Activated CD4-positive, alpha-beta T cell treated with anti-CD3 and anti-CD28 coated beads, Interleukin-2, Interleukin-4, amounts not matched to agents 100 ng/mL and 50 ng/mL, durations not matched to agents 16 hours and 8 hours (primary cell): ENCODE measurements at places on chromosomes 2 and 18.
A peak's percentile ranks its signal among the peaks of the same experiment; 100 is the strongest.

DNA sequence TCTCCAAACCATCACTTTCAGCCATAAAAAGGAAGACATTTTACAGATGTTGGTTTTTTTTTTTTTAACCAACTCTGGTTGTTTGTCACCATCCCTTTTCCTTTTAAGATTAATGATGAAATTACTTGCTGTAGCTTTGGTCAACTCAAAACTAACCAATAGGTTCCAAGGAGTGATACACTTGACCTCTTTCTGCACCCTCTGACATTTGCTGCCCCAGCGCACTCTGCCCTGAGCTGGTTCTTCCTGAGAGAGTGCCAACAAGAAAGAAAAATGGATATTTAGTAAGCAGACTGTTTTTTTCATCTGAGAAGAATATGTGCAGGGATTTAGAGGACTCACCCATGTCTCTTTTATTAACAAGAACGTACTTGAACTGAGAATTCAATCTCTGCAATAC, 520.0 kb downstream of the TXNL1 start:
- no peak for DNase-seq

DNA sequence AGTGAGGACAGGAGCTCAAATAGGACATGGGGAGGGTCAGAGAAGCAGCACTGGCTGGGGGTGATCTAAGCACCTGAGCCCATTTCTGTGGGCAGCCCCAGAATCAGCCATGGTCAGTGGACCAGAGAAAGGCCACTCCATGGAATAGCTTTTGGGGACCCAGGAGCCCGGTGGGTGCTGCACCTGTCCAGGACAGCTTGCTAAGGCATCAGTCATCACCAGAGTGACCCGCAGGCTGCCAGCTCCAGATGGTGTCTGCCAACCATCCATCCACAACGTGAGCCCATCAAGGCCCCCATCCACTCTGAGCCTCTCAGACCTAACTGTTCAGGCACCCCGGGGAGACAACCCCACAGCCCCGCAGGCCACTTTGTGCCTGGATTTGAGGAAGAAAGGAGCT, 23.6 kb upstream of the COL6A3 start:
- no peak for DNase-seq

- no peak for DNase-seq
These were observed 10.8 kb downstream of the RFX8 start for GRCh38 chr2:101463911-101464641.

GRCh38 chr18:56522816-56523215, 115.6 kb downstream of the TXNL1 start:
- DNase-seq, result no peak

- DNase-seq, result no peak
These were observed 360.4 kb downstream of the SLC4A3 start for GRCh38 chr2:219987830-219988229.

DNA sequence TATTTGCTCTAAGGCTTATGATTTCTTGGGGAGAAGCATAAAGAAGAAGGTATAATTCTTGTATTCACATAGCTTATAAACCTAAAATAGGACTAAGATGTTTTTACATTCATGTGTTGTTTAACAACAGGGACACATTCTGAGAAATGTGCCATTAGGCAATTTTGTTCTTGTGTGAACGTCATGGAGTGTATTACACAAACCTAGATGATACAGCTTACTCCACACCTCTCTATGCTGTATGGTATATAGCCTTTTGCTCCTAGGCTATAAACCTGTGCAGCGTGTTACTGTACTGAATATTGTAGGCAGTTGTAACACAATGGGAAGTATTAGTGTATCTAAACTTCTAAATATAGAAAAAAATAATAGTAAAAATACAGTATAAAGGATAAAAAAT, 92.1 kb downstream of the PHLPP1 start:
- DNase-seq, result no peak

- no peak for DNase-seq
These were observed 1719.2 kb upstream of the PIK3C3 start for GRCh38 chr18:40235836-40236235.

DNA sequence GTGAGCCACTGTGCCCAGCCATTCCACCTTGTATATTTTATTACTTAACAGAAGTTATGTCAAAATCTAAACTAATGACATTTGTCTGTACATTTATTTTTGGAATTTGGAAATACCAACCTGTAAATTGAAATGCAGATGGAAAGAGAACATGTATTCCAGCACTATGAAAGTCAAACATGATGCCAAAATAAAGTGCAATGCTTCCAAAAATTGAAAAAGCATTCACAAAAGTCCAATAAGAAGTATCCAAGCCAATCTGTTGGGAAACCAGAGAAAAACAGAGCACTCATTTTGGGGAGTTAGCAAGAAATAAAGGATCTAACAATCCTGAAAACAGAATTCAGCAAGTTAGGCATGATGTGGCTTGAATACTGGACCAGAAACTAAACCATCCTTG, 30.3 kb upstream of the NARS1 start:
- DNase-seq, result no peak

DNA sequence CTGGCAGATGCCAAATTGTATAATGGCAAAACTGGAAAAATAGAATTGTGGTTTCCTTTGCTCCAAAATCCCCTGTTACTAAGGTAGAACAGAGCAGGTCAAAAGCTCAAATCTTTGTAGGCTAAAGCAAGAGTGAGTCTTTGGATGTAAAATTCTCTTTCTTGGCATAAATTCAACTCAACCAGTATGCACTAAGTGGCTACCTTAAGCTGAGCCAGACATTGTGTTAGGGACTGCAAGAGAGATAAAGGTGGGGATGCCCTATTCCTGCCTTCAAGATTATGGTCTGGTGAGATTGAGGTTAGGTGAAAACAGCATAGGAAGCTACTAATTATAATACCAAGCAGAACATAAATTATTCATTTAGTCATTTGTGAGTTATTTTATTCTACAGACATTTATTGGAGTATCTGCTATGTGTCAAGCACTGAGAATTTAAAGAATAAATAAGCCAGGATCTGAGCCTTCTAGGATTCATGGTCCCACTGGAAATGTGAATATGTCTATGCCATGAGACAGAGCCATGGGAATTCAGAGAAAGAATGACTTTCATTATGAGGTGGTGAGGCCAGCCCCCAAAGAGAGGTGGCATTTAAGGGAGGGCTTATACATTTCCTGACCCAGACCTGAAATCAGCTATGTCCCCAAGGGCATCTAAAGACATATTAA, 198.0 kb upstream of the NCKAP5 start:
- DNase-seq, result no peak

DNA sequence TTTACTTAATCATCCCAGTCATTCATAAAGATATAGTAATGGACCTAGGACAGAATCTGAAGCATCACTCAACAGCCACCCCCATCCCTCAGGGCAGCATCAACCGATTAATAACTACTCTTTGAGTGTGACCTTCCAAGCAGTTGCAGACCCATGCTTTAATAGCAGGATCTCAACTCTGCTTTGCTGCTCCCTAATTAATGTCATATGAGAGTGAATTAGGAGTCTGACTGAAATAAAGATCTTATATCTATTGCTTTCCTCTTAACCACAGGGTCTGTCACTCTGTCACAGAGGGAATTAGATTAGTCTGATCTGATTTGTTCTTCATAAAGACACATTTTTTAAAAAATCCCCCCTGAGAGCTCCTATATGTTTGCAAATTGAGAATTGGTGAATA, 46.1 kb upstream of the LRP1B start:
- no peak for DNase-seq

DNA sequence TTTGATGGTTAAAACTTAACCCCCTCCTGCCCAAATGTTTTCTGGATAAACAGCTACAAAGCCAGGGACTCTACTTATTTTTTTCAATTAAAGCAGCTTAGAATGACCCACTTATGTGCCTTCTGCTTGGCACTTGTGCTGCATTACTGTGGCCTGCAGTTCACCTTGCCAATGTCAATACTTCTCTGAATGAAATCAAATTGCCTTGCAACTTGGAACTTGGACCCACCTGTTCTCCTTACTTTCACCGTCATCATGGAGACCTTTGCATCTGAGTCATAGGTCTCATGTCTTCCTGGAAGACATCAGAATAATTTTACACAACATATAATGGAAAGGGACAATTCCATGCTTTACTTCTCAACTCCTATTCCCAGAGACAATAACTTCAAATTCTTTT, 92.1 kb upstream of the FHL2 start:
- no peak for DNase-seq

DNA sequence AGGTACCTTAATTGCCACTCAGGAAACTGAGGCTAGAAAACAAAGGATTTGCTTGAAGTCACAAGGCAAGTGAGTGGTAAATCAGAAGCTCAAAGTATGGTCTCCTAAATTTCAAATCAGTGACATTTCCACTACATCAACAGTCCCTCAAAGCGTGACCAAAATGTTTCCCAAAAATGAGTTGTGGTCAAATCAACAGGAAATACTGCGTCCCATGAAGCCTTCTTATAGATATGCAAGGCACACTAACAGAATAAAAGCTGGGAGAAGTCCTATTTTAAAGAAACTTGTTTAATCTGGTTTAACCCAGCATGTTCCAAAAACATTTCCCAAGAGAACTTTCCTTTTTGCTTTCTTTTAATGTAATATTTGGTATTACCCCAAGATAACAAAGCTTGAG, 249.4 kb downstream of the EXOC6B start:
- no peak for DNase-seq

GRCh38 chr18:7844017-7844416, 276.9 kb downstream of the PTPRM start:
- DNase-seq, result no peak

GRCh38 chr2:20419007-20419576, 27.8 kb upstream of the RHOB start:
- no peak for DNase-seq

GRCh38 chr2:105858868-105859693, 114.4 kb downstream of the NCK2 start:
- DNase-seq, result peak; percentile 41

DNA sequence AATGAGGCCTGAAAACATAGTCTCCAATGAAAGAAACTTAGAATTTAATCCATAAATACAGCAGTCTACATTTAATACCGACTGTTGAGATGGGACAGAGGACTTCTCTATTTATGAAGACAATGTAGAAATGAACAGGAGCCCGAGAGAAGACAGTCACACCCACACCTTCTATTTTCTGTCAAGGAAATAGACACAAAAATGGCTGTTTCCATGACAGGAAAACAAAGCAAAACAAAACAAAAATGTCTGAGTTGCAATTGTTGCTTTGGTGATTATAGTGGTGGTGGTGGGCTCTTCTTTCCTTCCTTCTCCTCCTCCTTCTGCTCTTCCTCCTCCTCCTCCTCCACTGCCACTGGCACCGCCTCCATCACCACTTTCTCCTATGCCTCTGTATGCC, 72.3 kb upstream of the CCDC68 start:
- DNase-seq, result no peak

DNA sequence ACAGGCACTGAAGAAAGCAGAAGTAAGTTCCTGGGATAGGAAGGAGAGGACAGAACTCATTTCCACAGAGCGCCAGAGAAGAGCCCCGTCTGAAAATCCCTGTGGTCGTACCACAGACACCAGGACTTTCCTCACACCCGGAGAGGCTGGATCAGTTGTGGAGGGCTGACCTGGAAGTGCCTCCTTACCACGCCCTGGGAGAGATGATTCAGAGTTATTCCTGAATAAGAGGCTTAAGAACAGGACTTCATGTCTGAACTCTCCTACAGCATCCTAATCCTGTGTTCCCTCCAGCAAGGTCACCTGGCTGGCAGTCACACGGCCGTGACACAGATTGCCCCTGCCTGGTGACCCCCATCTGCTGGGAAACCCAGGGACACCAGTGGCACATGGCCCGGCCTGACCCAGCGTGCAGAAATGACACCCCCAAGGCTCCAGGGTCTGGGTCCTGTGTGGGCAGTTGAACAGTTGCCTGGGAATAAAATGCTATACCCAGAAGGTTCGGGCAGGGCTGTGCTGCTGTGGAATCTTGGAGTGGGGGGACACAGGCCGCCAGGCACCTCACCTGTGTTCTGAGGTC, 105.9 kb downstream of the PXDN start:
- DNase-seq, result no peak

DNA sequence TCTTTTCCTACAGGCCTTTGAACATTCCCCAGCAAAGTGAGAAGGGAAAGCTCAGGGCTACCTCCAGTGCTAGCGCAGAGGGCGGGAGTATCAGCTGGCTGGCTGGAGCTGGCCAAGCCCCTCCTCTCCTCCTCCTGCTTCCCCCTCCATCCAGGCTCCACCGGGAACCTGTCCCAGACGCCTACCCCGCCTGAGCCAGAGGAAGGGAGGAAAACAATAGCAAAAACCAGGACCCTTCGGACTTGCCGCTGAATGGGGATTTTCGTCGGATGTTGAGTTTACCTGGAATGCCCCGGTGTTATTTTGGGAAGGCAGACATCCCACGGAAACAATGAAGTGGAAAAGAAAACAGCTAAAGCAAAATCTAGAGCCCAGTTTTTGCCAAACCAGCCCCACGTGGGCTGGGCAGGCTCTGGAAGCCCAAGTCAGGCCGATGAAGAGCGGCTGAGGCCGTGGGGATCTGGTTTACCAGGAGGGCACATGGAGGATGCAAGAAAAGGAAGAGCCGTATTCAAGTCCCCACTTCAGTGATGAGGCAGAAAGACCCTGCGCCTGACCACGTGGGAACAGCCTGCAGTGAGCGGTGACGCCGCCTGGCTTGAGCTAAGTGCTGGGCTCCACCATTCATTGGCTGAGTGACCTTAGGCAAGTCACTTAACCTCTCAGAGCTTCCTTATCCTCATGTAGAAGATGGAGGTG, 100.4 kb upstream of the LCLAT1 start:
- no peak for DNase-seq

DNA sequence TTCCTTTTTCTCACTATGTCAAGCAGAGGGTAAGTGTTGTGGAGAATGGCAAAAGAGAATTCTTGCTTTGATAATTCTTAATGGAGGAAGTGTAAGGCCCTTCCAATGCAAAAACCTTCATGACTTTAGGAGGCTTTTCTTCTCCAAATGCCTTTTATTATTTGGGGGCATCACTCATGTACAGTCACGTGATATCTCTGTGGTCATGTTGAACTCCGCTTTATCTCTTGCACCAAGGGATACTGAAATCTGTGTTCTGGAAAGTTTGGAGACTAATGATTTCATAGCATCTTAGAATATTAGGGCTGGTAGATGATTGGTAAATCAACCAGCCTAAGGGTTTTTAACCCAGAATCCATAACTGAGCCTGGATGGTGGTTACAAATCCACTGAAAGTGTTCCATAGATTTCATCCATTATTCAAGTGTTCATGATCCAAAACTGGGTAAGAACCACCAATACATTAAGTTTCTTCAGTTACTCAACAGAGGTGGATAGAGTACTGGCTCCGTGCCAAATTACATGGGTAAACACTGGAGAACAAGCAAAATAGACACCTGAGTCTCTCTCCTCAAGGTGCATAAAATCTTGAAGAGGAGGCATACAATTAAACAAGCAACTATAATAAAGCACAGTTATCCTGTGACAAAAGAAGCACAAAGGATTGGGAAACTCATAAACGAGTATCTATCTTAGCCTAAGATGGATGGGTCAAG, 169.6 kb upstream of the EPHA4 start:
- DNase-seq, result no peak

GRCh38 chr2:241036397-241036963, 38.1 kb downstream of the SNED1 start:
- DNase-seq, result peak; percentile 40

DNA sequence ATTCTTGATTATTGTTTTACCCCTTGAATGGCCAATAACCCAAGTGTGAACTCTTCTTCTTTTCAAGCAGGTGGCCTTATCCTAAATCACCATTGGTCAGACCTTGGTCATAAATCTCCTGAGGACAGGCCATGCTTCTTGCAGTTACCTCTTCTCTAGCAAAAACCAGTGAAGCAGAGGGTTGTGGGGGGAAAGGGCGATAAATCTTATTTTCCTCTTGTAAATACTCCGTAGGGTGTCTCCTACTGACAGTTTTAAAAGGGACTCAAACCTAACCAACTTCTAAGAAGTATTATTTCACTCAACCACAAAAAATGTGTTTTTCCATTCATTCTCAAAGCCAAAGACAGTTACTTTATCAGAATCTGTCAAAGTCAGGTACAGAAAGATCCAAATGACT, 168.1 kb upstream of the RMP24 start:
- no peak for DNase-seq
